ENCODE measurements at places on chromosomes 11 and 22. TPM values are rescaled to one million over a fixed set of nuclear protein-coding genes. Genes with fewer than 3 reads are reported as not detected.

CHST1 gene
- 0.32 TPM for polyA plus RNA-seq

GLB1L2 gene
- 0.48 TPM for polyA plus RNA-seq

HBG2 gene
- polyA plus RNA-seq: 0.71 TPM

BACE1 gene
- polyA plus RNA-seq: 7.3 TPM

SUSD2 gene
- polyA plus RNA-seq: 0.28 TPM

RHOD gene
- polyA plus RNA-seq: 39.4 TPM

OR51B2 gene
- polyA plus RNA-seq: not detected

P2RY6 gene
- polyA plus RNA-seq: 1.3 TPM

PKP3 gene
- polyA plus RNA-seq: 0.08 TPM

WBP2NL gene
- polyA plus RNA-seq: 0.12 TPM

YPEL4 gene
- 0.14 TPM for polyA plus RNA-seq

UBQLNL gene
- 0.03 TPM for polyA plus RNA-seq

IL10RA gene
- 6.8 TPM for polyA plus RNA-seq

FAM83F gene
- polyA plus RNA-seq: 1.5 TPM

SLC7A4 gene
- 0.11 TPM for polyA plus RNA-seq

GRIK4 gene
- polyA plus RNA-seq: not detected

NCAM1 gene
- 0.97 TPM for polyA plus RNA-seq

KLHL35 gene
- polyA plus RNA-seq: 0.07 TPM

SLC22A8 gene
- polyA plus RNA-seq: not detected

MS4A1 gene
- polyA plus RNA-seq: 0.12 TPM

HBG1 gene
- polyA plus RNA-seq: not detected

LRRC56 gene
- 0.08 TPM for polyA plus RNA-seq

HPS4 gene
- 11.6 TPM for polyA plus RNA-seq

BRSK2 gene
- polyA plus RNA-seq: not detected

CTTN gene
- polyA plus RNA-seq: 38.7 TPM

UBQLN3 gene
- not detected for polyA plus RNA-seq

OSBPL5 gene
- polyA plus RNA-seq: 2.1 TPM

TRPM5 gene
- not detected for polyA plus RNA-seq

SCARF2 gene
- polyA plus RNA-seq: 1.7 TPM

CPSF7 gene
- polyA plus RNA-seq: 12.5 TPM

LGR4 gene
- polyA plus RNA-seq: 13.7 TPM

KCNJ5 gene
- 0.04 TPM for polyA plus RNA-seq

NXPE1 gene
- not detected for polyA plus RNA-seq

PNPLA3 gene
- polyA plus RNA-seq: 19.9 TPM

RIC3 gene
- 7.4 TPM for polyA plus RNA-seq

OR2AG2 gene
- polyA plus RNA-seq: not detected

GRAMD1B gene
- 0.51 TPM for polyA plus RNA-seq

MAPK11 gene
- 2.0 TPM for polyA plus RNA-seq

TYR gene
- not detected for polyA plus RNA-seq

RAPSN gene
- 0.28 TPM for polyA plus RNA-seq

GAL3ST3 gene
- polyA plus RNA-seq: not detected

ADM2 gene
- 0.89 TPM for polyA plus RNA-seq

C11orf54 gene
- 60.8 TPM for polyA plus RNA-seq

LAYN gene
- polyA plus RNA-seq: 0.85 TPM

CYB5R3 gene
- polyA plus RNA-seq: 197 TPM

USP2 gene
- polyA plus RNA-seq: 2.2 TPM

INSC gene
- 0.15 TPM for polyA plus RNA-seq

EHF gene
- polyA plus RNA-seq: 4.1 TPM

ZNF280B gene
- polyA plus RNA-seq: 0.03 TPM

NRXN2 gene
- polyA plus RNA-seq: 2.1 TPM

OR56B4 gene
- polyA plus RNA-seq: not detected
